ENCODE measurements at places on chromosomes 12 and 14.
A peak's percentile ranks its signal among the peaks of the same experiment; 100 is the strongest.

DNA sequence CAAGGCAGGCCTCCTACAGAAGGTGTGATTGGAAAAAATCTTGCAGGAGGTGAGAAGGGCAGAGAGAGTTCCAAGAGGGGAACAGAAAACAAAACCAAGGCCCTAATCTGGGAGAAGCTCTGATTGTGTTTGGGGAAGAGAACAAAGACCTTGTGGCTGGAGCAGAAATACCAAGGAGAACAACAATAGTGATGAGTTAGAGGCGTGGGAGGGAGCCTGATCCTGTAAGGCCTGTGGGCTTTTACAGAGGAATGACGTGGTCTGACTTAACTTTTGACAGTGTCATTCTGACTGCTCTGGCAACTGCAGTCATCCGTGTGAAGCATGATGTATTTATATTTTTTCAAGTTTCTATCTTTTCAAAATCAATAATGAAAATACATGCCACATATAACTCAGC lies 200.6 kb downstream of the ANO4 start:
- no peak for DNase-seq

DNA sequence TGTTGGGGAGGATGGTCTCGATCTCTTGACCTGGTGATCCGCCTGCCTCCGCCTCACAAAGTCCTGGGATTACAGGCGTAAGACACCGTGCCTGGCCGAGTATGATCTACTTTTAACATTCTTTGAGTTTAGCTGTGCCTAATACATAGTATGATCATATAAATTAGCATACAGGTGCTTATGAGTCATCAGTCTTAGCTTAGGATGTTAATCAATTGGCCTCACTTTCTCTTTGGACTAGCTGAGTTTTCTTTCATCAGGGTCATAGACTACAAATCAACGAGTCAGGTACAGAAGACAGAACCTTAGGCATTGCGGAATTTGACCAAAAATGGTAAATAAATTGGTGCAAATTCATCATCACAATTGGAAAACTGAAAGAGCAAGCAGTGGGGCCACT lies 2.2 kb downstream of the SLC25A21 start:
- no peak for DNase-seq

DNA sequence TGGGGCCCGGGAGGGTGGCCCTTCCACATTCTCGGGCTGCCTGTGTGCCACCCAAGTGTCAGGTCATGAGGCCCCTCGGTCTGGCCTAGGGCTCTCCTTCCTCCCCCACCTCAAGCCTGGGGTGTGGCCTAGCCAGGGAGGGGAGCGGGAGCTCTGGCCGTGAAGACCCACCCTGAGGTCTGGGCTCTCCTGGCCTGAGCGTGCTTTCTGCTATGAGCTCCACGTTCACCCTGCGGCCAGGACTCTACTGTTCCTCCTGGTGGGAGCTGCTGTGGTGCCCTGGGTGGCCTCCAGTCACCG lies 12.0 kb downstream of the PACS2 start:
- DNase-seq = no peak

DNA sequence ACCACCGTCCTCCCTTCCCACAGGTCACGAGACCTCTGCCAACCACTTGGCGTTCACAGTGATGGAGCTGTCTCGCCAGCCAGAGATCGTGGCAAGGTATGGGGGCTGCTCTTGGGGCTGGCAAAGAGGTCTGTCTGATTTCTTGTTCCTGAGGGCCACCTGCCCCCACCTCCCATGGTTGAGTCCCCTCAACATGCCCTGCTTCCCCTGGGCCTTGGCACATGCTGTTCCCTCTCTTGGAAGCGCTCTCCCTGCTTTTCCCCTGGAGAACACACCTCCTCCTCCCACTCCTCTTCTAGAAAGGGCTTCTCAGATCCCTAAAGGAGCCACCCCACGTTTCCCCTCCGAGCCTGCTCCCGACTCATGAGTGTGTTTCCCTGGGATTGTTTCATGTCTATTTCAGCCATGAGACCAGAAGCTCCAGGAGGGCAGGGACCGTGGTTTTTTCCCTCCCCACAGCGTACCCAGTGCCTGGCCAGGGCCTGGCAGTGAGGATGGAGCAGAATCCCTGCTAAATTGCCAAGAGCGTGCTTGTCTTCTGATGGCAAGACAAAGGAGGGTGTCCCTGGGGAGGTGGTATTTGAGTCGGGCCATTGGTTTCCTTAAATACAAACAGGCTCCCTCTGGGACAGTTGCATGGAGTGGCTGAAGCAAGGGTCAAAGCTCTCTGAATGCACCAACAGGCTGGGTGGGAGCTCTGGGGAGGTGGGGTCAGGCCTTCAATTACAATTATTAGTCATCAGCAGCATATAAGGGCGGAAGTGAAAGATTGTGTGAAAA lies 34.1 kb downstream of the CYP46A1 start:
- DNase-seq = no peak

DNA sequence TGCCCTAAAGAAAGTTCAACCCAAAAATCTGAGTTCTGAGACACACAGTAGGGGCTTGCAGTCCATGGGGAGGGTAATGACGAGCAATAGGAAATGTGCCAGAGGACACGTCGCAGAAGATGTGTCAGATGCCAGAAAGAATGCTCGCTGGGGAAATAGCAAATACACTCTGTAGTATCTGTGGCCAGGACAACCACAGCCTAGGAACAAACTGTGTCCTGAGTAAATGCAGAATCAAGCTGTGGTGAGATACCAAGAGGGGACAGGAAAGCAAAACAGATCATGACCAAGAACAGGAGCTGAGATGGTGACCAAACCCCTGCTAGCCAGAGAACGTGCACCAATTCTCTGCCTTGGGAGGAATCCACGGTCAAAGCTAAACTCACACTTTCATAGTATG lies 9.1 kb downstream of the CRACR2A start:
- DNase-seq = no peak

GRCh38 chr14:99156090-99156425 lies 115.9 kb downstream of the BCL11B start:
- DNase-seq = no peak

GRCh38 chr12:79233341-79233781 lies 368.8 kb downstream of the SYT1 start:
- DNase-seq = no peak

DNA sequence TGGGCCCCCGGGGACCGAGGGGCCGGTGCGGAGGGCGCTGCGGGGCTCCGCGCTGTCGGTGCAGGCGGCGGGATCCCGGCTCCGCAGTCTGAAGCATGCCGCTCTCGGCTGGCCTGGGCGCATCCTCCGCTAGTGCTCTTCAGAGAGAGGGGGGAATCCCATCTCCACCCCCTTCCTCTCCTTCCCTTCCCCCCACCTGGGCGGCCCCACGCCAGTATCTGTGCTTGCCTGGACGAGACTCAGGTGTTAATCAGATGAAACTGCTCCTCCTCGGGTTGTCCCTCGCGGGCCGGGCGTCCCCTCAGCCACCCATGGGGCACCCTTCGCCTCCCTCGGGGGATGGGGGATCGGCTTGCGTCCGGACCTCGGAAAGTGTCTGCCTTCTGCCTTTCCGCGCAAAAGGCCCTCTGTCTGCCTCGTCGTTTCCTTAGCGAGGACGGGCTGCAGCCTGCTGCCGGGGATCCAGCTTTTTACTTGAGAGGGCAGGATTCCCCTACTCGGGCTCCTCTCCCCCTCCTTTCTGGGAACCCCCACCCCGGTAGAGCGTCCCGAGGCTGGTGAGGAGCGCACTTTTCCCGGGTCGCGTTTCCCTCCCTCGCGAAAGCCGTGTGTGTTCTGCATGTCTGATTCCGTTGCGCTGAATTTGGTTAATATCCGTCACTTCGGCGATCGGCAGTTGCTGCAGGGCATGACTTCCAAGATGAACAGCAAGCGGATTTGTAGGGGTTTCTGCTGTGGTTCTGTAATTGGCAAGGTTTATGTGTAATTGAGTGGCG lies 1.1 kb downstream of the GPHN start:
- no peak for DNase-seq

DNA sequence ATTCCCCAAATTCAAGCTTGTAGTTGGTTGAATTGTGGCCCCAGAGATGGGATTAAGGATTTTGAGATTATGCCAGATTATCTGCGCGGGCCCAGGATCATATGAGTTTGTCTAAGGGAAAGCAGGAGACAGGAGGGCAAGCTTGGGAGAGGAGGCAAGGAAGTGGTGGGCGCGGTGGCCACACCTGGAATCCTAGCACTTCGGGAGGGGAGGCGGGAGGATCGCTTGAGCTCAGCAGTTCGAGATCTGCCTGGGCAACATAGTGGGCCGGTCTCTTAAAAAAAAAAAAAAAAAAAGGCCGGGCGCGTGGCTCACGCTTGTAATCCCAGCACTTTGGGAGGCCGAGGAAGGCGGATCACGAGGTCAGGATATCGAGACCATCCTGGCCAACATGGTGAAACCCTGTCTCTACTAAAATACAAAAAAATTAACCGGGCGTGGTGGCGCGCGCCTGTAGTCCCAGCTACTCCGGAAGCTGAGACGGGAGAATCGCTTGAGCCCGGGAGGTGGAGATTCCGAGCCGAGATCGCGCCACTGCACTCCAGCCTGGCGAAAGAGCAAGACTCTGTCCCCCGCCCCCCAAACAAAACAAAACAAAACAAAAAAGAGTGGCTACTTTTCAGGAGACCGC lies 881 bp upstream of the PUS1 start:
- no peak for DNase-seq

DNA sequence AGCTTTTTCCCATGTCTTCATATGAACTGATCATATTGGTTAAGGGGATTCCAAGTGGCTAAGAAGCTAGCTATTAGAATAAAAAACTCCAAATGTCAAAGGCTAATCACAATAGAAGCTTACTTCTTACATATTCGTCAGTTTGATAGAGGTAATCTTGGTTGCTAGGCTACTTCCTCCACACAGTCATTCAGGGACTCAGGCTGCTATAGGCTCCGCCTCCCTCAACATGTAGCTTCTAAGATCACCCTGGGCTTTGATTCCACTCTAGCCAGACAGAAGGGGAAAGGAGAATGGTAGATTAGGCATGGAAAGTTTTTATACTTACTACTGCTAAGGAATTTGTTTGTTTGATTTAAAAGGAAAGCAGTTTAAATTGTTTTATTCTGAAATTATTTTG lies 207.9 kb downstream of the EFCAB11 start:
- no peak for DNase-seq

DNA sequence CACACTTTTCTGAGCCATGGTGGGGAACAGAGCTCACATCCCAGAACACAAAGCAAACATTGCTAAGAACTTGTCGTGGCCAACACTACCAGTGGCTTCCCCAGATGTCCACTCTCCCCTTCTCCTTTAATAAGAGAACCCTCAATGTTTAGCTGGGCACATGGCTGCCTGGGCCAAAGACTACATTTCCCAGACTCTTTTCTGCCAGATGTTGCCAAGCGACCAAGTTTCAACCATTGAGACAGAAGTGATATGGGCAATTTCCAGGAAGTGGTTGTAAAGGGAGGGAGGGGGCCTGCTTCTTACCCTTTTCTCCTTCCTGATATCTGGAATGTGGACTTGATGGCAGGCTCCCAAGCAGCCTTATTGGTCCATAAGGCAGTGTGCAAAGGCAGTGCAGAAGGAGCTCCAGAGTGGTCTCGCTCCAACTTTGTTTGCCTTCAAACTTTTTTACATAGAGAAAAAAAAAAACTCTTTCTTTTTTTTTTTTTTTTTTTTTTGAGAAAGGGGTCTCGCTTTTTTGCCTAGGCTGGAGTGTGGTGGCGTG lies 24.9 kb upstream of the JDP2 start:
- no peak for DNase-seq

DNA sequence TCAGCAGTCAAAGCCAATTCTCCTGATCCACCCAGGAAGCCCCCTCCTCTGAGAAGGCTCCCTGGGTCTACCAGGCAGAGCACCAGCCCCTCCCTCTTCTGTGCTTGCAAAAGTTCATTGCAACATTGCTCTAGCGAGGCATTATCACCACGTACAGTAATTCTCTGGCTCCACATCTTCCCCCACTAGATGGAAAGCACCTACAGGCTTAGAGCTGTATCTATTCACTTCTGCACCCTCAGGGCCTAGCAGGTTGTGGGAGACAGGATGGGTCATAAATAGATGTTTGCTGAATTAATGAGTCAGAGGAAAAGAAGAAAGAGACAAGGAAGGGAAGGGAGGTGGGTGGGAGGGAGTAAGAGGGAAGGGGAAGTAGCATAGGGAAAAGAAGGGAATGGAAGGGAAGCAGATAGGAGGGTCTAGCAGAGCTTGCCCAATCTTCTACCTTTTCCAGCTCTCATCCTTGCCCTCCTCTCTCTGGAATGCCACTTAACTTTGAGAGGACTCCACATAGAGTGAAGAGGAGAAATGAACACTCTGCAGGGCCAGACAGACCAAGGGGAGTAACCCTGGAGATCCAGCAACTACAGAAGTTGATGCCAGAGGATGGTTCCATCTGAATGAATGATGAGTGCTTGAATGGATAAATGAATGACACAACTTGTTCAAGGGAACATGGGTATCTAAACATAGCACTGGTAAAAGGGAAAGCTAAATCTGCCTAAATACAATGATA lies 42.0 kb upstream of the NT5DC3 start:
- DNase-seq = no peak

- no peak for DNase-seq
These were observed 57.2 kb upstream of the JDP2 start for GRCh38 chr14:75370416-75371205.

DNA sequence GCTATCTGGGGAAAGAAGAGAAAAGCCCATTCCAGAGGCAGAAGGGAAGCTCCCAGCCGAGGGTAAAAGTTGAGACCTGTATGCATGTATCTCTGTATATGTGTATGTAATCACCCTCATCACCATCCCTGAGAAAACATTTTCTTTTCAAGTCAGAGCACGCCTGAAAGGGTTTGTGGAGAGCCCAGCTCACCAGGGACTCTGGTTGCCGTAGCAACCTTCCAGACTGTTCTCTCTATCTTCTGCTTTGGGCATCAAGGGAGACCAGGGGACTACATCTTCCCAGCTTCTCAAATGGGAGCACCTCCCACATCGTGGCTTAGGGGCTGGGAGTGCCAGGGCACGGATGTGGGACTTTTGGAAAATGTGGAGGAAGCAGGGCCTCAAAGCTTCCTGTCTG lies 93.5 kb downstream of the GALNT8 start:
- no peak for DNase-seq

DNA sequence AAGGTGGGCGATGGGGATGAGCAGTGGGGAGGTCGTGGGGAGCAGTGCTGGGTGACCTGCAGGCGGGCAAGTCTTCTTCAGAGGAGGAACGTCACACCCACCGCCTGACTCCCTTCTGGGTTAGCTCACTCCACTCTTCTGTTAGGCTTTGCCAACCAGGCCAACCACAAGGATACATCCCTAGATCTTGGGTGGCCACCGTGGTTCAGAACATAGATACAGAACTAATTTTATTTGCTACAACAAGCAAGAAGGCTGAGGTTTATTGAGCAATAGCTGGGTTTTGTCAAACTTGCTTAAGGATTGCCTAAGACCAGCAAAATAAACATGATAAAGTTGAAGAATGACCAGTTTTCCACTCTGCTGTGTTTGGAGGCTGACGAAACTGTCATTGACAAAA lies 109.4 kb downstream of the DACT1 start:
- peak; percentile 54 for DNase-seq

DNA sequence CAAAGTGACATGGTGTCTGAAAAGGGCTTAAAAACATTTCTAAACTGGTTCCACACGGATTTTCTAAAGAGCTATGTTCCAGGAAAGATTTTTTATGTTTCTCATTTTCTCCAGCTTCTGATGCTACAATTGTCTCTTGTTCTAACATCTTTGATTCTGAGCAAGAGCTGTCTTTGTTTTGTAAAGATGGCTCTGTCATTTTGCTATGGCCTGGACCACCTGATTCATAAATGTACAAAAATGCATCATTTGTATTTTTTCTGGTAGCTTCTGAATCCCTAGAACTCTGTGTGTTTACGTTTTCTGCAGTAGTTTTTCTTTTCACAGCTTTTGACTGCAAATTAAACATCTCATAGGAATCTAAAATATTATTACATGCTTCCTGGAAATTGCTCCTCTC lies 3.2 kb downstream of the MLH3 start:
- no peak for DNase-seq

Measured in BJ (cell line).